OCI-M1 (cell line): ENCODE measurements at places on chromosomes 12 and 14.

DNA sequence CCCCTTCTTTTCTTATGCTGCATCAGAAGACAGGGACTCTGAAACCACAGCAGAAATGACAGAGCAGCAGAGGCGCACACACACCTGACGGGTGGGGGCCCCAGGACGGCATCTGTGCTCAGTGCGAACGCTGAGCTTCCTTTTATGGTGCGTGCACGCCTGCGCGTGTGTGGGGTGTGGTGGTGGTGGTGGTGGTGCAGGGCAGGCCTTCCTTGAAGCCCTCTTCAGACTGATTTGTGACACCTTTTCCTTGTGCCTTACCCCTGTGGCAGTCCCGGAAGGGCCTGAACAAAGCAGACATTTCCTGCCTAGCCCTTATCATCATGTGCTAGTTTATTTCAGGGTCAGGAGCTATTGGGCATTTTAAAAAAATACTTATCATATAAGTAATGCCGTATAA is 75.7 kb downstream of the TSPAN9 start:
- no peak for DNase-seq

DNA sequence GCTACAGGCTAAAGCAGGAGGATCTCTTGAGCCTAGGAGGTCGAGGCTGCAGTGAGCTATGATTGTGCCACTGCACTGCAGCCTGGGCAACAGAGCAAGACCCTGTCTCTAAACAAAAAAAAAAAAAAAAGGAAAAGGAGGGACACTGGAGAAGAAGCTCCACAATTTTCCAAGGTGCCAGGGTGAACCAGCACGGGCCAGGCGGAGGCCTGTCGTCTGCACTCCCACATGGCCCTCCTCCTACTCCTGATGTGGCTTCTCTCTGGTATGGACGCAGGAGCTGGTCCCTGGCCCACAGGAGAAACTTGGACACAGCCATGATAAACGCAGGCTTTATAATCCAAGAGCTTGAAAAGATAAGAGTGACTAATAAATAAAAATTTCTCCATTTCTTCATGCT is 341.2 kb downstream of the CACNA1C start:
- DNase-seq = no peak

- no peak for DNase-seq
Measured at GRCh38 chr14:100132903-100133510, 26.4 kb downstream of the DEGS2 start.

- DNase-seq = no peak
Measured at GRCh38 chr12:4302881-4303280, 18.1 kb upstream of the TIGAR start.

- DNase-seq = no peak
Measured at GRCh38 chr14:98976271-98976670, 295.7 kb downstream of the BCL11B start.

DNA sequence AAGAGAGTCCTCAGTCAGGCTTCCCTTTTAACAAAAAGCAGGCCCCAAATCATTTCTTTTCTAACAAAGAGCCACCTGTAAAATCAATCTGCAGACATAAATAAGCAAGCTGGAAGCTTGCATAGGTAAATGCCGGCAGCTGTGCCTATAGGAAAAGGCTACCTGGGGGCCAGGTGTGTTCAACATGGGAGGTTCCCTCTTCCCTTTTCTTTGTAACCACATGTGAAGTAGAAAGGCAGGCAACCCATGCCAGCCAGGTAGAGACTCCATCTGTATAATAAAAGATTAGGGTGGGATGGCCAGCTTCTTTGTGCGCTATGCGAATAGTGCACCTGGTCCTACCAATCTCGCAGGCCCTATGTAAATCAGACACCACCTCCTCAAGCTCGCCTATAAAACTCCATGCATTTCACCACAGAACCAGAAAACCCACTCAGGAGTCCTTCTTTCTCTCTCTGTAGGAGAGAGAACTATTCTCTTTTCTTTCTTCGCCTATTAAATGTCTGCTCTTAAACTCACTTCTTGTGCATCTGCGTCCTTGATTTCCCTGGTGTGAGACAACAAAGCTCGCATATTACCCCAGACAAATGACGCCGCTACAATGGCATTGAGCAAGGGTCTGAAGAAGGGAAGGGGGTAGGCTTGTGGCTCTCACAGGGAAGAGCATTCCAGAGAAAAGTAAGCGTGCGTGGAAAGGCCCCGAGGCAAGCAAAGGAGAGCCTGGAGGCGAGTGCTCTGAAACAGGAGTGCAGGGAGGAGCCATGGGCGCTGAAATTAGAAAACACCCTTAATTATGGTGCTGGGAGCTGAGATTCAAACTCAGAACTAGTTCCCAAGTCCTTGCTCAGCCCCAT is 67.2 kb downstream of the TTC9 start:
- no peak for DNase-seq

- no peak for DNase-seq
Measured at GRCh38 chr12:18971932-18972331, 157.6 kb upstream of the PLEKHA5 start.

DNA sequence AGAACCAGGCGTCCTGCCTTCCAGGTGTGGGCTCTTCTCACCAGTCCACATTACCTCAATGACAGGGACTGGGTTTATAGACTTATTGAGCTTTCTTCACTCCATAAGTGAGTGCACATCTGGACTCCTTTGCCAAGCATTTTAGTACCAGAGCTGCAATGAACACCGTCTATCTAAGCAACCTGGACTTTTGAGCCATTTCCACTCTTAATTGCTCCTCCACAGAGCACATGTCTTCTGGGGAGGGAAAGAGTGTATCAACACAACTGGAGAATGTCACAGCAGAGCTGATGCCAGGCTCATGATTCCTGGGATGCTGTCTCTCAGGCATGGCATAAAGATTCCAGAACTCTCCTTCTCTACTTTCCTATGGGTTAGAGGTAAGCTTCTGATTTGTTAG is 43.0 kb upstream of the BDKRB2 start:
- no peak for DNase-seq

- DNase-seq = peak; percentile 82
Measured at GRCh38 chr12:68587448-68587873, 23.2 kb upstream of the RAP1B start.

DNA sequence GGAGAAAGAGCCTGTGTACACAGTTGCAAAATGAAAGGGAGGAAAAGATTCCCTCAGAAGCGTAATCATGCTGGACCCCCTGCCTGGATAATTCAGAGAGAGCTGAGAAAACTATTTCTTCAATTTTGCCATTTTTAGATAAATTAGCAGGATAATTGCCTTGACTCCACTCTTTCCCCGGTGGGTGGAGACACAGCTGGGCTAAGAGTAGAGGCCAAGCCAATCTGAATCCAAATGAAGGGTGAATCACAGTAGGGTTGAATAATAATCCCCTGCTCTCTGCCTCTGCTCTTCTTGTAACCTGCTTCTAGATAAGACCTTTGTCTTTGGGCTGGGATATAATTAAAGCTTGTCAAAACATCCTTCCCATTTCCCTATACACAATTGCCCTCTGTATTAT is 150.1 kb downstream of the CAPZA3 start:
- no peak for DNase-seq

DNA sequence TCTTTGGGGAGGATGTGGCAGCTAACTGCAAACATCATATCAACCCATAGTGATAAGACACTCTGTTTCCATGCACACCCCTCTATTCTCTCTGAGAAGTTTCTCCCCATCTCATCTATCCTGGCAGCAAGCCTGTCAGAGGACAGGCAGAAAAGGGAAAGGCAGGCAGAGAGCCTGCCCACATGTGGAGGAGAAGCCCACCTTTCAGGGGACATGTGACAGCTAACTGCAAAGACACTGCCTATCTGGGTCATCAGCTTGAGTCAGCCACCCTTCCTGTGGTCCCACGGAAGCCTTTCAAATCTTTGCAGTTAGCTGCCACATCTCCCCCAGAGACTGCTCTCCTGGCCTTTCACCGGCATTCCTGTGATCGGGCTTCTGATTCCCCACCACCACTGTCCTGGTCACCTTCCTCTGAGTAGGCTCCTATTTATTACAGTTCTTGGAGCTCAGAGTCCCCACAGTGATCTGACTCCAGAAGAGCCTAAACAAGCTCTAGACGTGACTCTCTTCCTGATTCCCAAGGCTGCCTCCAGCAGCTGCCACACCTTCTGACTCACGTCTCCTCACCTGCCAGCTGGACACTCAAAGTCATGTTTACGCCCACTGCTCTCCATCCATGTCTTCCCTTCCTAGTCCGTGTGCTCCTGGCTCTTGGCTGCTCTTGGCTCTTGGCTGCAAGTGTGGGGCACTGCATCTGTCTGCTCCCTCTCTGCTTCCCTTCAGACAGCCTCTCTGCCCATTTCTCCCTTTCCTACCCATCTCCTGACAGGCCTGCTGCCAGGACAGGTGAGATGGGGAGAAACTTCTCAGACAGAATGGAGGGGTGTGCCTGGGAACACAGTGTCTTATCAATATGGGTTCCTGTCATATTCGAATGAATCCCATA is 7.5 kb upstream of the KRT1 start:
- DNase-seq = no peak

- no peak for DNase-seq
Measured at GRCh38 chr14:100592461-100592891, 5.3 kb upstream of the BEGAIN start.

DNA sequence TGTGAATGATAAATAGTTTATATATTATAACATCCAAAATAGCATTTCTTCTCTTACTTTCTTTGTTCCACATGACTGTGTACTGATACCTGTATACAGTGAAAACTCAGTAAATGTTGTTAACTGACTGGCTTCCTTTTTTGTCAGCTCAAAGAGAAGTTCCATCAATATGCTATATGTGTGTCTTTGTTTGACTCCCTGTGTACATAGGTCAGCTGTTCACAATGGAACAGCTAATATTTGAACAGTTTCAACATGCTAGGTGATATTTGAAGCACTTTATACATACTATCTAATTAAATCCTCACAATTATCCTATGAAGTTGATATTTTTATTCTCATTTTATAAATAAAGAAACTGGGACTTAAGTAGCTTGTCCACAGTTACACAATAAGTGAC is 15.3 kb upstream of the KICS2 start:
- DNase-seq = no peak

DNA sequence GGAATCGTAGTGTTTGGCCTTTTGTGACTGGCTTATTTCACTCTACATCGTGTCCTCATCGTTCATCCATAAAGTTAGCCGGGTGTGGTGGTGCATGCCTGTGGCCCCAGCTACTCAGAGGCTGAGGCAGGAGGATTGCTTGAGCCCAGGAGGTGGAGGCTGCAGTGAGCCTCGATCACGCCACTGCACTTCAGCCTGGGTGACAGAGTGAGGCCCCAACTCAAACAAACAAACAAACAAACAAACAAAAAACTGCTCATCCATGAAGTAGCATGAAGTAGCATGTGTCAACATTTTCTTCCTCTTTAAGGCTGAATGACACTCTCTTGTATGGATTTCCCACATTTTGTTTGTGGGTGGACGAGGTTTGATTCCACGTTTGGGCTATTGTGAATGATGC is 44.0 kb upstream of the MEG3 start:
- no peak for DNase-seq

GRCh38 chr12:94284046-94284445 is 135.7 kb downstream of the PLXNC1 start:
- no peak for DNase-seq

DNA sequence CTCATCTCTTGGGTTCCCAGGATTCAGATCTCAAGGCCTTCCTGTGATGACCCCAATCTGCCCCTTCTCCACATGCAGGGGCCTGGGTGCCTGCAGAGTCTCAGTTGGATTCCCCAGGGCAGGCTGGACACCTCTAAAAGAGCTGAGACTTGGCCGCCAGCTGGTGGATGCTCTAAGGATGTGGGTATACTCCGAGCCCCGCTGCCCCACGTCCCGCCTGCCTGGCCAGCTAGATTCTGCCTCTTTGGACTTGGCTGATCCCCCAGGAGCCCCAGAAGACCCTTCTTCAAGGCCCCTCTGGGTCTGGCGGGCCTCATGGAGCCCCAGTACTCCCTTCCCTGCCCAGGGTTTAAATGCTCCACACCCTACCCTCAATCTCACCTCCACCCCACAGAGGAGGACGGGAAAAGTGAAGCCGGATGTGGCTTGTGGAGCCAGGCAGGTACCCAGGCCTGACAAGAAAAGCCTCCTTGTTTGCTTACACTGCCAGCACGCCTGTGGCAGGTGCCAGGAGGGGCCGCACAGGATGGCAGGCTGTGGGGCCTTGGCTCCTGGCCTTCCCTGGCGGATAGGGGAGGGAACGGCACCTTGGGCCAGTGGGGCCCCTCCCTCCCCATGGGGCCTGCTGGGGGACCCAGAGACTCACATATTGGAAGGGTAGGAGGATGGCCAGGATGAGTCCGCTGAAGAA is 15.1 kb downstream of the FAIM2 start:
- DNase-seq = no peak

DNA sequence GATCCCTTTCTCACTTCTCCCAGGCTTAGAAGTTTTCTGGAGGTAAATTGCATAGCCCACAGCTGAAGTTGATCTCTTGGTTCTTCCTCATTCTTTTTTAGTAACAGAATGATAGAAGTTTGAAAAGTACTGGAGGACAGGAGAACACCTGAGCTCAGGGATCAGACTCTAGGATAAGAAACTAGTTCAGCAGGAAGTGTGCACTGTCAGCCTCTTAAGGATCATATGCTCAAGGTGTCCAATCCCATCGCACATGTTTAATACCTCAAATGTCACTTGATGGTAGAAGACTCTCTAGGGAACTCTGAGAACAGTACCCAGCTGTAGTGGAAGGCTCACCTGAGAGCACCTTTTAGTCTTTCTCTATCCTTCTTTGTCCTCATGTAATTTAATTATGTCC is 14.7 kb upstream of the LIMA1 start:
- DNase-seq = no peak

DNA sequence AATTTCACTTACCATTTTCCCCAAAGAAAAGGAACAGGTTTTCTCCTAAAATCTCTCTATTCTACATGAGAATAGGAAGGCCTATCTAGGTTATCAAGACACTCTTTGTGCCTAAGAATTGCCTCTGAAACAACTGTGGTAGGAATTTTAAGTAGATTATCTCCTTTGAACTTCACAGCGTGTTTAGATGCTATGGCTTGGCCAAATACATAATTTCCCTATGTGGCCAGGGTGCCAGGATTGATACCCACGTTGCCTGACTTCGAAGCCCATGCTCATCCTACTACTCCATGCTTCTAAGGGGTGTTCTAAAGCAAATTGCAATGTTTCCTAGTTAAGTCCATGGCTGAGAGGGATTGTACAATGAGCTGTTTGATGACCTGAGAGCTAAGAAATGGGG is 241.5 kb upstream of the FBXO33 start:
- DNase-seq = no peak
